Renal cortical epithelial cell (primary cell): ENCODE measurements at places on chromosomes 4 and X.

GRCh38 chrX:107205770-107206696, at the start of the genes DNAAF6 and NUP62CL:
Gene DNAAF6 (plus strand): TSS chrX:107206611. CDS start chrX:107212876, 6,265 bp downstream.
Gene NUP62CL (minus strand): TSS chrX:107206433. CDS start chrX:107175146, 31,287 bp downstream.
- peak; percentile 72 for DNase-seq

GRCh38 chr4:101730291-101731117, 60.0 kb upstream of the BANK1 start:
- peak; percentile 64 for DNase-seq

GRCh38 chrX:13890806-13891205, 73.9 kb upstream of the GPM6B start:
- no peak for DNase-seq

DNA sequence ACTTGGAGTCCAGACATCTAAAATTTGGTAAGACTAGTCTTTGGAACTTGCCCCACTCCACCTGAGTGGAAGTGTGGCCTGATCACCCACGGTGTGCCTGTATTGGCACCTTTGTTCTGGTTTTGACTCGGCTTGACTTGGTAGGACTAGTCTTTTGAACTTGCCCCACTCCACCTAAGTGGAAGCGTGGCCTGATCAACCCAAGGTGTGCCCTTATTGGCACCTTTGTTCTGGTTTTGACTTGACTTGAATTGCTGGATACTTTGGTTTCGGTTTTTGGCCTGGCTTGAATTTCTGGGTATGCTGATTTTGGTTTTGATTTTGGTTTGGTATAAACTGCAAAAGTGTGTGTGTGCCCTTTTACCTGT, 44.7 kb upstream of the UGT2B7 start:
- DNase-seq: no peak

DNA sequence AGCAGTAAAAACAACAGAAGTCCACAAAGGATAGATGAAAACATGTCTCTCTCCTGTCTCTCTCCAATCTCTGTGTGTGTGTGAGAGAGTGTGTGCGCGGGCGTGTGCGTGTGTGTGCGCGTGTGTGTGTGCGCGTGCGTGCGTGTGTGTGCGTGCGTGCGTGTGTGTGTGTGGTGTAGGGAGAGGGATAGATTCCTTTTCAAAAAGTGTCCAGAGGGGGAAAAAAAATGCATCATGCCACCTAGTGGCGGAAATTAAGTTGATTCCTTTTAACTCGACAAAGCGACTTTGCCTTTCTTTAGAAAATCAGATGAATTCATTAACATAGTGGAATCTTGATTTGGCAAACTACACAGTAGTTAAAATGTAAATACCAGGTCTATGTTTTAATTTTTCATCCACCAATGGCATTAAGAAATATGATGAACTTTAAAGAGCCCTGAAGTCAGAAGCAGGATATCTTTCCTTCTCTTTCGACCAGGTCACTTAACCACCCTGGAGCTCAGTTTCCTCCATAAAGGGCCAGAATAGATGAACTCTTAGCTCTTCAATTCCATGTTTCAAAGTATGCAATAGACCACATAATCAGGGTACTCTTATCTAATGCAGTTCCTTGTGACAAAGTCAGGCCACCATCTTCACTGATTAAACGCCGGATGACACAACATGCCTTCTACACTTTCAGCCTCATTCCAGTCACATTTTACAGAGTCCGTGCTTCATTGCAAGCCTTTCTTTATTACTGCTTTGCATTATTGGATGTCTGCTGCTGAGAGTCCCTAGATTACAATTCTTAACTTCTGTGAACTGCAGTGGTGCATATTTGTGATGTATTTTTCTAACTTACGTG, 162.8 kb downstream of the FBXO8 start:
- DNase-seq: peak; percentile 57

DNA sequence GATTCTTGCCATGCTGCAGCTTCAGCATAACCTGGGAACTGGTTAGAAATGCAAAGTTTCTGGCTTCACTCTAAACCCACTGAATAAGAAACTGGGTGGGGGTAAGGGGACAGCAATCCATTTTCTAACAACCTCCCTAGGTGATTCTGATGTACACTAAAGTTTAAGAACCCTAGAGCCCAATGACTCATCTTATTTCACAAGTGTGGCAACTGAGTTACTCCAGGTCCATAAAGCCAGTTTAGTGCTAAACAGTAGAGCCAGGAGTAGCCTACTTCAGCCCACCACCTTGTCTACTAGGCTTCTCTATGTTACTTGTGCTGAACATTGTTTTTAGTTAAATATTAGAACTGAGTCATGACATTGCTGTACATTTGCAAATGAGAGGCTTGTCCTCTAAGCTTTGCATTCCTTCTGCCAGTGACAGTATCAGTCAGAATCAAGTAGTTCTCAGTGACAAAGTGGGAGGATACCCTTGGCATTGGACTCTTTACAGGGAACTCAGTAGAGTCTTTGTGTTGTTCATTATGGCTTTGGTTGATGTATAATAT, 518.0 kb downstream of the RPA4 start:
- peak; percentile 48 for DNase-seq

- no peak for DNase-seq
Measured at GRCh38 chr4:8607603-8608481, 15.3 kb downstream of the CPZ start.

DNA sequence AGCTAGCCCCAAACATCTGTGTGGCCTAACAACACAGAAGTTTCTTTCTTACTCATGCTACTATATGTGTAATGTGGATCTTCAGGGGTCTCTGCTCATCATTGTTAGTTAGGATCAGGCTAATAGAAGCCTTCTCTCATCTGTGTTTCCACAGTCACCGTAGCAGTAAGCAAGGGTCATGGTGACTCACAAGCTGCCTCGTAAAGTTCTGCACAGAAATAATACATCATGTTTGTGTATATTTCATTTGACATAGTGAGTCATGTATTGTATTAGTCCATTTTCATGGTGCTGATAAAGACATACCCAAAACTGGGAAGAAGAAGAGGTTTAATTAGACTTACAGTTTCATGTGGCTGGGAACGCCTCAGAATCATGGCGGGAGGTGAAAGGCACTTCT, 38.7 kb downstream of the SLC4A4 start:
- DNase-seq: peak; percentile 75

DNA sequence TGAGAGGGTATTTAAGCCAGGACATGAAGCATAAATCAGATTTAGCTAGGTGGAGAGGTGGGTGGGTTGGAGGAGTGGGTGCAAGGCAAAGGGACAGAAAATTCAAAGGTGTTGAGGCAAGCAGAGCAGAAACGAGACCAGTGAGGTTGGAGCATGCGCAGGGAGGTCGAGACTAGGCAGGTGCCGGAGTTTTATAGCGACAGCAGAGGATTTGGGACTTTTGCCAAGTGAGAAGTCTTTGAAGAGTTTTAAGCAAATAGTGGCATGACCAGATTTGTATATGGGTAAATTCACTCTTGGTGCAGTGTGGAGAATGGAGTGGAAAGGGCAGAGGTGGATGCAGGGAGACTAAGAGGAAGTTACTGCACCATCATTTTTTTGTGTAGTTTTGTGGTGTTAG, 107.0 kb upstream of the TLR2 start:
- no peak for DNase-seq

- DNase-seq: peak; percentile 71
Measured at GRCh38 chr4:37767546-37767945, 58.9 kb upstream of the PGM2 start.

- peak; percentile 86 for DNase-seq
Measured at GRCh38 chr4:169668069-169668721, 47.8 kb downstream of the CLCN3 start.

- DNase-seq: no peak
Measured at GRCh38 chrX:69215161-69215875, 50.1 kb upstream of the PJA1 start.

- no peak for DNase-seq
Measured at GRCh38 chr4:184115399-184115798, 102.3 kb downstream of the ENPP6 start.

- DNase-seq: no peak
Measured at GRCh38 chr4:169017971-169018370, 7.9 kb upstream of the CBR4 start.

DNA sequence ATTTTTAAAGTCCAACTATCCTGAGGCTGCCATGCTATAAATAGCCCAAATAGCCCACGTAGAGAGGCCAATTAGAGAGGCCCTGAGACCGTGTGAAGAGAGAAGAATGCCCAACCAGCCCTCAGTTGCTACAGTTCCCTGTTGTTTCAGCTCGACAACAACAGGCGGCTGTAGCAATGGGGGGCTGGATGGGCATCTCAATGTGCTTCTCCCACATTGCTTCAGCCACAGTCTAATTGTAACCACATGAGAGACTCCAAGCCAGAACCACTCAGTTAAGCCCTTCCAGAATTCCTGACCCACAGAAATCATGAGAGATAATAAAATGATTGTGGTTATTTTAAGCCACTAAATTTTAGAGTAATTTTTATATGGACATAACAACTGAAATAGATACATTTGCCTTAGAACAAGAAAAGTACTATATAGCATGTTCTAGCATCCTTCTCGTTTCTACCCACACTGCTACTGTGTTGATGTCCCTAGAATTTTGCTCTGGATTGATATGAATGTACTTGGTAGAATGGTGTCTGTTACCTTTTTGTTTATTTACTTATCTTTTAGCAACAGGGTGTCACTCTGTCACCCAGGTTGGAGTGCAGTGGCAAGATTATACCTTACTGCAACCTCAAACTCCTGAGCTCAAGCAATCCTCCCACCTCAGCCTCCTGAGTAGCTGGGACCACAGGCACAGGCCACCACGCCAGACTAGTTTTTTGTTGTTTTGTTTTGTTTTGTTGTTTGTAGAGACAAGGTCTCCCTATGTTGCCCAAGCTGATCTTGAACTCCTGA, 436.4 kb downstream of the BCOR start:
- DNase-seq: no peak

GRCh38 chr4:16952896-16953630, 54.6 kb upstream of the LDB2 start:
- DNase-seq: no peak

- no peak for DNase-seq
Measured at GRCh38 chrX:150544835-150545770, 23.3 kb upstream of the MTM1 start.

- no peak for DNase-seq
Measured at GRCh38 chr4:111263836-111264235, 641.0 kb upstream of the PITX2 start.

GRCh38 chr4:81723927-81724587, 252.3 kb upstream of the RASGEF1B start:
- peak; percentile 45 for DNase-seq

DNA sequence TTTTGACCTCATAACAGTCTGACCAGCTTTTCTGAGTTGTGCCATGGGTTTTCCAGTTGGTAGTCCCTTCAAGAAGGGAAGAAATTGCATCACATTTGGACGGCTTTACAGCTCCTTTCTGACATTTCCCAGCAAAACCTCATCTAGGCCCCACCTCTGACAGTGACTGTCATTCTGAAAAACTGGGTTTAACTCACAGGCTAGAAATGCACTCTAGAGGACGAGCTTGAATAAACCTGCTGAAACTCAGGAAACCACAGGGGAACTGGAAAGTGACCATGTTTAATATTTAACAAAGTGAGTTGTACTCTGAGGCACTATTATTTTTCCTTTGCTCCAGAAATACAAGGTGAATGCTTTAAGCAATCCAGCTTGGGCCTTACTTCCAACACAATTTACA, 434.3 kb upstream of the RASGEF1B start:
- peak; percentile 99 for DNase-seq
